ENCODE measurements at places on chromosomes 6 and 20.

DNA sequence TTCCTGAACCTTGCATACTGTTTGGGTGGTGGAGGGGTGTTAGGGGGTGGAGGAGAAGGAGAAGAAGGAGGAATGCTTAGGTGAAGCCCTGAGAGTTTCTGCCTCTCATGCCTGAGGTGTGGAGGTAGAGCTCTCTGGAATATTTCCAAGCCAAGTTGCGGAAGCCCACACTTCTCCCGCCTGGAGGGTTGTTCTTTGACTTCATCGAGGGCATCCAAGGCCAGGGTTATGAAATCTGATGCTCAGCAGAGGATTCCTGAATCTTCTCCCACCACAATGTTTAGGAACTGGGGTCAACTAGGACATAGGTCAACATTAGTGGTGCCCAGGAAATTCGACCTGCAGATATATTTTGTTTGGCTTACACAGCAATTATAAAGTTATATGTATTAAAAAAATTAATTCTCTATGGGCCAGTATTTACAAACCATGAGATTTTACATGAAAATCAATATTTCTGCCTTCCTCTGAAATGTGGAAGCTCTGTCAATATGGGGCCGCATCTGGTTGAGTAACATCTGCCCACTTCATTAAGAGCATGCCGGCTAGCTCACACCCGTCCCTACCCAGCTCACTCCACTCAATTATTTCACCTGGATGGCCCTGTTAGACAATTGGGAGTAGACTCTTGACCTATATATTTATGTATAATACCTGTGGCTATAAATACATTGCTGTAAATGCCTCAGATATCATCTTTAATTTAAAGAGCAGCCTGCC lies 257.1 kb upstream of the ZFP64 start:
- DNase-seq = no peak

DNA sequence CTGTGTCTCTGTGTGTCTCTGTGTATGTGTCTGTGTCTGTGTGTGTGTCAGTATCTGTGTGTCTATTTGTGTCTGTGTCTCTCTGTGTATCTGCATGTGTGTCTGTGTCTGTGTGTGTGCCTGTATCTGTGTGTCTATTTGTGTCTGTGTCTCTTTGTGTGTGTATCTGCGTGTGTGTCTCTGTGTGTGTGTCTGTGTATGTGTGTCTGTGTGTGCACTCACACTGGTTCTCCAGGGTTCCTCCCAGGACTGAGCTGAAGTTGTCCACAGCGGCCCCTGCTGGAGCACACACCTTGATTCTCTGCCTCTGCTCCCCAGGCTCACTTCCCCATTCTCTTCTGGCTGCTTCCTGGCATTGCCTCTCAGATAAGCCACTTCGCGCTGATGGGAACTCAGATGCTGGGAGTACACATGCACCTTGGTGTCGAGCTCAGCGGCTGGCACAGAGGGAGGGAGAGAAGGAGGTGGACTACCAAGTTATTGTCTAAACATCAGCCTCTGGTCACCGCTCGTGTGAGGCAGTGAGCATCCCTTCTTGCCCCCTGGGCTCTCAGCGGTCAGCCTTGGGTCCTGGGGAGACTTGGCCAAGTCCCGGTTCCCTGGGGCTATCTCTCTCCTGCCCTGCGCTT lies 104.9 kb upstream of the NXT1 start:
- peak; percentile 92 for DNase-seq

- DNase-seq = no peak
Observed at GRCh38 chr6:128252341-128253176, 267.8 kb downstream of the PTPRK start.

GRCh38 chr20:53064935-53065334 lies 92.8 kb downstream of the TSHZ2 start:
- no peak for DNase-seq

All from Kasumi-1 (cell line).